Activated CD4-positive, alpha-beta T cell treated with anti-CD3 and anti-CD28 coated beads, Interleukin-10, Interleukin-2, amounts not matched to agents 100 ng/mL and 50 ng/mL, durations not matched to agents 16 hours and 8 hours (primary cell): ENCODE measurements at places on chromosomes 2 and 18.

DNA sequence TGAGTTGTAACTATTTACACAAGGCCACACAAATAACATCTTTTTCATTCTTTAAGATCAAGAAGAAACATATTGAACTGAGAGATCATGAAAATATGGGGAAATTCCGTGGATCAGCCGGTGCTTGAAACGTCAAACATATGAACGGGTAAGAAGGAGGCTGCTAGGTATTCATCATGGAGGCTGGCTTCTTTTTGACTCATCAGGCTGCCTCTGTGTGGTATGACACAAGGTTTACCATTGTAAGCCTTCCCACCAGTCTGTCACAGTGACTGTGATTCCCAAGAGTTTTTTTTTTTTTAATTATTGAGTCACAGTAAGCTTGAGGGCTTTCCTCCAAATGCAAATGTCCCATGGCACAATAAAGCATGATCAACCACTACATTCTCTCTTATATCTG, 506.9 kb downstream of the BCL11A start:
- DNase-seq: no peak

DNA sequence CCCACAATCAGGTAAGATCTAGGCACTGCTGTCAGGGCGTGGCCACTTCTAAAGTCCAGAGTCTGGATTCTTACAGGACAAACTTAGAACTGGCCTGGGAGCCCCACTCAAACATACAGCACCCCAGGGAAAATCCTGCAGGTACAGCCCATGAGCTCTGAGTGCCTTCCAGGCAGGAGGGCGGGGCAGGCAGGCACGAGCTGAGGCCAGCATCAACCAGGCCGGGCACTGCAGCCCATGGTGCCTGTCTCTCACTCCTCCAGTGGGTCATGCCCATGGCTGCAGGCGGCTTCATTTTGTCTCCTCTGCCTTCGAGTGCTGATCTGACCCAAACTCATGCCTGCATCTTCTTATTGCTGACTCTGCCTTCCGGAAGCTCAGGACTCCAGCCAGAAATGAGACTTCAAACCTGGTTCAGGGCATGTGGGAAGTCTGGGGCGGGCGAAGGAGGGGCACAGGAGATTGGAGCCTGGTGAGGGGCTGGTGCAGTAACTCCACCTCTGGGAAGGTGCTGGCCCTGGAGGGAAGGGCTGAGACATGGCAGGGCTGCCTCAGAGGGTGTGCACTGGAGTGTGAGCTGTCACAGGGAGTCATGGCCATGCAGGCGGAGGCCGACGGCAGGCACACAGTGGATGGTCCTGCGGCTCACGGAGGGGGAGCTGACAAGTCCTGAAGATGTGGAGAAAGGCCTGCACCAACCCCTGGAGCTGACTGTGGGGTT, 40.5 kb downstream of the HS6ST1 start:
- DNase-seq: no peak

DNA sequence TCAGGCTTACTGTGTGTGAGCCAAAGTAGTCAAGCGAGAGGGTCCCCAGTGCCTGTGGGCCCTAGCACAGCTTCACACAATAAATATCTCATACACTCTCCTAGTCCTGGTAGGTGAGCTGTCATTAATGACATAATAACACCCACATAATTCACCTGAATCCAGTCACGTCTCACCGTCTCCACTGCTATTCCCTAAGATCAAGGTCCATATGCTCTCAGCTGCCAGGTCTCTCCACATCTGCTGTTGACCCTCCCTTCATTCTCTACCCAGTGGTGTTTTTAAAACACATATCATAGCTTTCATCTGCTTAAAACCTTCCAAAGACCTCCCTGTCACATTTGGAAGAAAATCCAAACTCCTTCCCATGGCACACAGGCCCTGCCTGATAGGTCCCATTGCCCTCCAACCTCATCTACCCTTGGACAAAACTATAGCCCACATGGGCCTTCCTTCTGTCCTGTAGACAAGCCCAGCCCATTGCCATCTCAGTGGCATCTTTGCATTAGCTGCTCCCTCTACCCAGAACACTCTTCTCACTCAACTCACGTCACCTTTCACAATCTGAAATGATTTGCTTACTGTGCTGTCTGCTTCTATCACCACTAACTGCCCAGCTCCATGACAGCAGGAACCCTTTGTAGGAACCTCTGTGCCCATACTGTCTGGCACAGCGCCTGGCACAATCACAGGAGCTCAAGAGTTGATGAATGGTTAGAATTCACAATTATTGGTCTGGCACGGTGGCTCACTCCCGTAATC, 7.5 kb downstream of the KCNG3 start:
- DNase-seq: no peak

- peak; percentile 7 for DNase-seq
Observed at GRCh38 chr2:109702250-109702985, 88.3 kb downstream of the SOWAHC start.

DNA sequence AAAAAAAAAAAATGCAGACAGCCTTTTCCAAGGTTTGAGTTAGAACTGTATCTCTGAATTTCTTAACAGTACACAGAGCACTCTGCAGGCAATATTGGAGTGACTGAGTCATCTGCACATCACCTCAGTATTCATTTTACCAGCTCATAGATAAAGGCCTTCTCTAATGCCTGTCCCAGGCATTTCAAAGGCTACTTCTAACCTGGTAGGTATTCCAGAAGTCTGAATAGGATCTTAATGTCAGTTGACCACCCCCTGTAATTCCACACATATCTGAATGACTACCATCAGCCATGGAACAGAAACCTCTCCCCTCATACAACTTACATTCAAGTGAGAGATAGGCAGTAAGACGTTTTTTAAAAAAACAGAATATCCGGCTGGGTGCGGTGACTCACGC, 9.0 kb downstream of the METTL21A start:
- DNase-seq: no peak

- DNase-seq: peak; percentile 66
Observed at GRCh38 chr2:175111200-175111657, 56.8 kb downstream of the ATF2 start.

- DNase-seq: no peak
Observed at GRCh38 chr2:113757138-113757657, 756 bp upstream of the SLC35F5 start.

GRCh38 chr2:189281201-189281600, 101.6 kb upstream of the COL5A2 start:
- no peak for DNase-seq

GRCh38 chr18:44411976-44412375, 268.7 kb upstream of the SETBP1 start:
- DNase-seq: no peak

- peak; percentile 36 for DNase-seq
Observed at GRCh38 chr2:121650315-121650930, 1.2 kb upstream of the CLASP1 start.

- no peak for DNase-seq
Observed at GRCh38 chr2:217045700-217046475, 186.0 kb upstream of the TNP1 start.

GRCh38 chr18:43662657-43663056, 385.4 kb upstream of the SYT4 start:
- DNase-seq: no peak

DNA sequence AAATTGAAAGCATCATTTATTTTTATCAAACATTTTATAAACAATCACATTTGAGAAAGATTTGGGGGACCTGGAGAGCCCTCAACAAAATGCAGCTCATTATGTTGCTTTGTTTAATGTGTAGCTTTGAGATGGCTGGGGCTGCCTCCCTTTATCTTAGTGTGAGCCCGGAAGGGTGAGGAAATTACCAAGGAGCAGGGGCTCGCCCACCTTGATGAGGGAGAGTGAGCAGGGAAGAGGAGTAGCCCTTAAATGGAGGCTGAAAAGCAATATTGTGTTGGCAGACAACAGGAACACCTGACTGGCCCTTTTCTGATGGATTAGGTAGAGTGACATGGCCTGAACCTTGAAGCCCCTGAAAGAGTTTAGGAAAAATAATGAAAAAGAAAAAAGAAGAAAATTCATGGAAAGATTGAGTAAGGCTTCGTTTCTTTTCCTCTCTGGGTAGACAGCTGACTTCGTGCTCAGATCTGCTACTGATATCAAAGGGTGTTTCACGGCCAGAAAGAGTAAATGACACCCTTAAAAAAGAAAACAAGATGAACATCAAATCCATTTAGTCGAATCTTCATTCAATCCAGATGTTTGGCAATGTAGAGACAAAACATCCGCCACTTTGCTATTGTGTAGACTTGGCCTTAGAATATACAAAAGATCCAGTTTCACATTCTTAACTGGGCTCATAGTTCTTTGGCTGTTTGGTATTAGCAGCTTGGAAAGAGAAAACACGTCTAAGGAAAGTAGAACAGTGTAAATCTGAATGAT, 206.5 kb upstream of the TCF4 start:
- DNase-seq: no peak

DNA sequence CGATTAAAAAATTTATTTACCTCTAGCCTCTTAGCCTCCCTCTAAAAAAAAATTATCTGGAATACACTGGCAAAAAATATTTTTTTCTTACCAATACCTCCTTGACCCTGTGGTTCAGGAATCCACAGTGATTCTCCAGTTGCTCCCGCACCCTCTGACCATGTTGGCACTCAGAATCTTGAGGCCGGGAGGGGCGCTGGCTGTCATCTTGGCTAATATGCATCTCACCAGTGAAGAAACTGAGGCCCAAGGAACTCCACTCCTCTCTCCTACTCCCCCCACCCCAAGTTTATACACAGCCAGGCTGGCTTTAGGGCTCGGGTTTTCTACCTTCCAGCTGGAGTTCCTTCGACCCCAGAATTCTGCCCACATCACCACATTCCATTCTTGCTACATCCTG, 97.8 kb upstream of the THOC1 start:
- DNase-seq: no peak

DNA sequence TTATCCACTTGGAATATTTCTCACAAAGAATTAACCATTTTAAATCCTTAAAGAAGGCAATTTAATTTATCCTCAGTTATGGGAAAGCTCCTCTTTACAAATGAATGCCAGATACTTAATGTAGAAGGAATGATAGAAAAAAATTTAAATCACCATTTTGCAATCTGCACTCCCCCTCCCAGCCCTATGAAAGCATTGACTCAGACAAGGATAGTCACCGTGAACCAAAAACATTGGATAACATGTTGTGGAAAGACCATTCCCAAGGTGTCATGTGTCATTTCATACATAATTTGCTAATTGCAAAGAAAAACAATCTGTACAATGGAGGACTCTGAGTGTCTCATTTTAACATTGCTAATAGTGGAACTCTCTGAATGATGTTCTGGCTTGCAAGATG, 421.0 kb downstream of the TXNL1 start:
- DNase-seq: no peak

DNA sequence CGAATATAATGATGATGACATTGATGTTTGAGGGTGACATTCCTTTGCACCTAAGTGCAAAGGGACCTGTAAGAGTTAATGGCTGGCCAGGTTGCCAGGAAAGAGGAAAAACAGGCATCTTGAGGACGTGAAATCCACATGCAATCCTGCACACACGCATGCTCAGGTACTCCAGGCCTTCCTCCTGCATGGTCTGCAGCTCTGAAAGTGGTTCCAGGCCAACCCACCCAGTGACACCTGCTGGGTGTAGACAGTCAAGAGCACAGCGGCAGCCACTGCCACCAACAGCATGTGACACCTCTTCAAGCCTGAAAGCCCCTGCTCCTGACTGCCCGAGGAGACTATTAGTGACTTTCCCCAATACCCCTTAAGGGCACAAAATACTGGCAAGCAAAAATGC, 101.6 kb downstream of the PIEZO2 start:
- DNase-seq: no peak

DNA sequence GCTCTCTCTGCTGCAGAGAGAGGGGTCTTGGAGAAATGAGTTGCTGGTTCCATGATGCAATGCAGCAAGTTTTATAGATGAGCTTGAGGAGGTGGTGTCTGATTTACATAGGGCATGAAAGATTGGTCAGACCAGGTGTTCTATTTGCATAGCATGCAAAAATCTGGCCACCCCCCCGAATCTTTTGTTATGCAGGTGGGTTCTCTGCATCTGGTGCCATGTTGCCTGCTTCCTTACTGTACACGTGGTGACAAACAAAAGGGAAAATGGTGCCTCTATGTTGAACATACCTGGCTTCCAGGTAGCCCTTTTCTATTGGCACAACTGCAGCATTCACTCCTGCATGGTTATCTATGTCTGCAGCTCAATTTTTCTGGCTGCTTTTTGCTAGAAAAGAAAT, 169.4 kb downstream of the GALNT1 start:
- no peak for DNase-seq

DNA sequence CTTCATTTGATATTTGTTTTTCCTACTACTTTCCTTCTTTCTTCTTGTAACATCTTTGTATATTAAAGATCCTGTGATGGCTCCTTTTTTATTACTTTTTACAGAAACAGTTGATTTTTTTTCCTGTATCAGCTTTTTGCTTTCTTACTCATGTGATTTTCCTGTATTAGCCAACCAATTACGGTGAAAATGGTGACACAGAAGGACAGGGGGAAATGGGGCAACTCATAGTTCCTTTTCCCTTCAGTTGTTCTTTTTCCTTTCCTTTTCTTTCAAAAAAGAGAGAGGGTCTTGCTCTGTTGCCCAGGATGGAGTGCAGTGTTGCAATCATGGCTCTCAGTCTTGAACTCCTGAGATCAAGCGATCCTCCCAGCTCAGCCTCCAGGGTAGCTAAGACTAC, 117.8 kb downstream of the ATL2 start:
- DNase-seq: no peak

GRCh38 chr2:39689272-39689841, 23.6 kb downstream of the TMEM178A start:
- DNase-seq: no peak

DNA sequence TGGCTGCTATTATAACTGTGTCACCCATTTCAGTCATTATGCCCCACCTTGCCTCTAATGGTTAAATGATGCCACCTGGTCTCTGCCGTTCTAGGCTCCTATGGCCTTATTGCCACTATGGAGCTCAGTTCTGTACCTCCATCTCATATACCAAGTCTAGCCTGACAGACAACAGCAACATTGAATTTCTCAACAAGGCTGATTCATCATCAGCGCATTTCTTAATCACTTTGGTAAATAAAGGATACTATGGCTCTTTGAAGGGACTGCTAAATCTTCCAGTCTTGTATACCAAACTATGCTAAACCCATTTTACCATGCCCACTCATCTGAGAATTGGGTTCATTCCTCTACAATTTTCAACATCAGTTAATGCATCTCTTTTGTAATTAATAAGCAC, 784.5 kb upstream of the CELF4 start:
- DNase-seq: no peak

- DNase-seq: no peak
Observed at GRCh38 chr18:30712383-30712782, 330.2 kb downstream of the DSC3 start.

- no peak for DNase-seq
Observed at GRCh38 chr2:18454692-18455235, 105.7 kb downstream of the RDH14 start.

DNA sequence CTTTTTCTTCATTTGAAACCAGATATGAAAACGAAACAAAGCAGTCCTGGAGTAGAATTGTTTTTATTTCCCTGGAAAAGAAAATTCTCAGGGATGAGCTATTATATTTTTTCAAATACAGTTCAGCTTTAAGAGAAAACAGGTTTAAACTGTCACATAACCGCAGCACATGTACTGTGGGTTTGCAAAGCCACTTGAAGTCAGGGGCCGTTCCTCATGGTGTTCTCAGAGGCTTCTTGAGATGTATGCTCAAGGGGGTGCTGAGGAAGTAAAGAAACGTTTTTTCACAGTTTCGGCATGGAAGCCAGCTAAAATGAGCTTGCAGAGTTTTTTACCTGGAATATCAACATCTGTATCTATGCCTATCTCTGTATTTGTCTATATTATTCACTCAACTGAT, 225.3 kb downstream of the MC4R start:
- no peak for DNase-seq
